ENCODE measurements at places on chromosomes 13 and 19. TPM values are rescaled to one million over a fixed set of nuclear protein-coding genes. Genes with fewer than 3 reads are reported as not detected.

The SIN3B gene
- polyA plus RNA-seq: 14.9 TPM

The CCDC106 gene
- polyA plus RNA-seq: 14.1 TPM

The PLK5 gene
- 0.12 TPM for polyA plus RNA-seq

- H3K27me3 ChIP-seq: no peaks in the 10 kb centered on the region
- no peak overlapping the region for H3K27ac ChIP-seq
- no peaks in the 10 kb centered on the region for H3K4me1 ChIP-seq
Observed at GRCh38 chr13:57582032-57582431, 49.5 kb upstream of the PCDH17 start.

DNA sequence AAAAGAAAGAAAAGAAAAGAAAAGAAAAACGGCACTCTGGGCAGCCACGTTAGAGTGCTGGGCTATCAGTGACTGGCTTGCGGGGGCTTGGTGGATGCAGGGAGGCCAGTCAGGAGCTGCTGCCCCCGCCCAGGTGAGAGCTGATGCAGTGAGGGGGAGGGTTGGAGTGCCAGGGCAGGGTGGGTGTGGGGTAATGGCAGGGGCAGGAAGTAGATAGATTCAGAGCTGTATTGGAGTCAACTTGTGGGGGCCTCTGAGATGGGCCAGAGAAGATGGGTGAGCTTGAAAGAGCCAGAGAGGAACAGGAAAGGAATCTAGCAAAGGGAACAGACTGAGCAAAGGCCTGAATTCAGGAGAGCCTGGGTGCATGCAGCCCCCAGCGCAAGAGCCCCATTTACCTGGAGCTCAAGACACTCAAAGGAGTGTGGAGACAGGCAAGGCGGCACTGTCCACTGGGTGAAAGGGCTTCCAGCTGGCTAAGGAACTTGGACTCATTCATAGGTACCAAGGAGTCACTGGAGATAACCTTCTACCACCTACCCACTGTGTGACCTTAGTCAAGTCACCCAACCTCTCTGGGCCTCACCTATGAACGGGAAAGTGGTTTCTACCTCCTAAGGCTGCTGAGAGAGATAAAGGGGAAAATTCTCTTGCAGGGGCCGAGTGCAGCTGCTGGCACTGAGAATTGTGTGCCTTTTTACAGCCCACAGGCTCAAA, 20.2 kb downstream of the VSTM2B start:
- H3K27ac ChIP-seq: no peak overlapping the region
- H3K4me1 ChIP-seq: no peaks in the 10 kb centered on the region
- no peak for DNase-seq
- peaks cover 39% of the 10 kb centered on the region for H3K27me3 ChIP-seq
- H3K4me3 ChIP-seq: no peak overlapping the region

DNA sequence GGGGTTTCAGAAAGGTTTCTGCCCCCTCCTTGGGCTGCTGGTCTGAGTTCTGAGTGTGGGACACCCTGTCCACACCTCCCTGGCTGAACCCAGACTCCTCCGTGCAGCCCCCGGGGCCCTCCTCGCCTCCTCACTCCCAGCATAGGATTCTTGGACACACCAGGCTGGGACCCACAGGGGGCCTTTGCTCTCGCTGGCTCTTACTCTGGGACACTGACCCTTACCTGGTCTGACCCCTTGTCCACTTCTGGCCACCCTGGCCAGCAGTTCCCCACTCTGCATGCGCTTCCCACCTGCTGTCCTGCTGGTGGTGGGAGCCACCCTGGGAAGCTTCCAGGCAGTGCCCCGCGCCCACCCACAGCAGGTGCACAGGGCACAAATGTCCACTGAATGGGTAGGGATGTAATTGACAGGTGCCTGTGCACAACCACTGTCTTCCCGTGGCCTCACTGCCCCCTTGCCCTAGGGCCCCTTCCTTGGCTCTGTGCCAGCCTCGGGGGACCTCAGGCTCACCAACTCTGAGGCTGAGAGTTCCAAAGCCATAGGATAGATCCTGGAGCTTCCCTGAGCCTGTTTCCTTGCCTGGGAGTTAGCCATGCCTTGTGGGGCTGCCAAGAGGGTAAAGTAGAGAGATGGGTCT, 7.0 kb upstream of the SLC25A42 start:
- no peak overlapping the region for H3K27ac ChIP-seq
- H3K4me3 ChIP-seq: no peak overlapping the region
- no peak for DNase-seq
- peaks cover 6% of the 10 kb centered on the region for H3K4me1 ChIP-seq

- H3K36me3 ChIP-seq: no peaks in the 10 kb centered on the region
- peaks cover 8% of the 10 kb centered on the region for H3K4me1 ChIP-seq
- DNase-seq: peak; percentile 52
- H3K27me3 ChIP-seq: no peaks in the 10 kb centered on the region
- no peak overlapping the region for H3K27ac ChIP-seq
- no peak overlapping the region for H3K4me3 ChIP-seq
Observed at GRCh38 chr13:95123726-95124125, 177.5 kb downstream of the ABCC4 start.

GRCh38 chr13:73299787-73300186, 241.0 kb downstream of the KLF5 start:
- no peak for DNase-seq
- H3K4me3 ChIP-seq: no peak overlapping the region
- H3K27me3 ChIP-seq: no peaks in the 10 kb centered on the region
- H3K4me1 ChIP-seq: no peaks in the 10 kb centered on the region

- peak overlapping the region; percentile 93 for H3K27ac ChIP-seq
- H3K36me3 ChIP-seq: no peaks in the 10 kb centered on the region
- H3K27me3 ChIP-seq: no peaks in the 10 kb centered on the region
- peaks cover 13% of the 10 kb centered on the region for H3K4me1 ChIP-seq
- no peak for DNase-seq
- peak overlapping the region; percentile 59 for H3K4me3 ChIP-seq
Observed at GRCh38 chr13:20567881-20568528, 1.0 kb downstream of the IFT88 start.

- no peaks in the 10 kb centered on the region for H3K4me1 ChIP-seq
- no peaks in the 10 kb centered on the region for H3K36me3 ChIP-seq
- no peak overlapping the region for H3K4me3 ChIP-seq
- no peak overlapping the region for H3K27ac ChIP-seq
- no peak for DNase-seq
- peaks cover 7% of the 10 kb centered on the region for H3K27me3 ChIP-seq
Observed at GRCh38 chr13:23231241-23231640, 50.5 kb downstream of the SGCG start.

GRCh38 chr13:110391273-110391672, 84.2 kb downstream of the COL4A2 start:
- peak overlapping the region; percentile 84 for H3K27ac ChIP-seq
- no peaks in the 10 kb centered on the region for H3K36me3 ChIP-seq
- no peak for DNase-seq
- H3K27me3 ChIP-seq: peaks cover 6% of the 10 kb centered on the region
- peaks cover 23% of the 10 kb centered on the region for H3K4me1 ChIP-seq

GRCh38 chr19:45515807-45516401, 8.6 kb downstream of the VASP start:
- no peak overlapping the region for H3K4me3 ChIP-seq
- no peaks in the 10 kb centered on the region for H3K27me3 ChIP-seq
- peak overlapping the region; percentile 96 for H3K27ac ChIP-seq

DNA sequence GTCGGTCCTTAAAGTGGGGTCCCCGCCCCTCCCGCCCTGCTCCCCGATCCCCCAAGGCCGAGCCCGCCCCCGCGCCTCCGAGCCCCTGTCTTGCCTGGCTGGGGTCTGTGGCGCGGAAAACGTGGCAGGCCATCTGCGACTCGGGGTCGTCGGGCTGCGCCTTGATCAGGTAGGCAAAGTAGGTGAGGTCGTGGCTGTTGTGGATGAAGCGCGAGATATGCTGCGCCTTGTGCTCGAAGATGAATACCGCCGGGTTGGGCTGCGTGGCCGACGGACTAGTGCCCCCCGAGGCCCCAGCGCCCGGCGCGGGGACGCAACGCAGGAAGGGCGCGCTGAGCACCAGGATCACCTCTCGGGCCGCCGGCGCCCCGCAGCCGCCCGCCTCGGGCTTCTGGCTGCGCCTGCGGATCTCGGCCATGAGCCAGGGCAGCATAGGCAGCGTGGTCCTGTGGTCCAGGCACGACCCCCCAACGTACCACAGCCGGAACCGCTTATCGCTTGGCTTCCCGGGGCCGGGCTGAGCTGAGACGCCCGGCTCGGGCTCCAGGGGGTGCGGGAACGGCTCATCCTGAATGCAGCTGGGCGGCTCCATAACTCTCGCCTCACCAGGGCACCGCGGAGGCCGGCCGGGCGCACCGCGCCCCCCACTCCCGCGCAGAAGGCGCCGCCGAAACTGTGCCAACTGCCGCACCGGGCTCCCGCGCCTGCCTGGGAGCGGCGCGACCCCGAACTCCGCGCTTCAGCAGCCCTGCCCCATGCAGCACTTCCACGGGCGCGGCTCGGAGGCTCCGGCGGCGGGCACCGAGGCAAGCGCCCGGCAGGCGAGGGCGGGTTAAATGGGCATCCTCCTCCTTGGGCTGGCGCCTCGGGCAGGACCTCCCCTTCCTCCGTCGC, 546 bp downstream of the TBC1D4 start:
- peaks cover 43% of the 10 kb centered on the region for H3K4me1 ChIP-seq
- no peaks in the 10 kb centered on the region for H3K36me3 ChIP-seq
- peak overlapping the region; percentile 95 for H3K27ac ChIP-seq
- H3K27me3 ChIP-seq: no peaks in the 10 kb centered on the region

DNA sequence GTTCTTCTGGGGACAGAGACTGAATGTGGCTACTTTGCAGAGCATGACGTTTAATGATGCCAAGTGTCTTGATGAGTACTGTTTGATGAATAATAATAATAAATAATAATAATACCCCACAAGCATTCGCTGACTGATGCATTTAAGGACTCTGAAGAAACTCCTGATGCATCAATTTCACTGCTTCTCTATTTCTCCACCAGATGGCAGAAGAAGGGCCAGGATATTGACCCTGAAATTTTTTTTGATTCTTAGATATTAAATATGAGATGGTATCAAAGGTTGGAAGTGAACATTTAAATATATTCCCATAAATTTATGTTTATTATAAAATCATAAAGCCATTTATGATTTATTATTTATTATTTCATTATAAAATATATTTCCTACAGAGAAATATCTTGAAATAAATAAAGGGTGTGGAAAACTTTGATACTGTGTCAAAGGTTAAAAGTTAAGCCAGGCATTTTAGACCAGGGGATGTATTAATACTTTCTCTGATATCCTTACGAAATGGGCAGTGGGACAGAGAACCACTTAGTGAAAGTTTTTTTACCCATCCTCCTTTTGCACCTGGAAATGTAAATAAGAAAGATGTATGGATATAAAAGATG, 170.9 kb downstream of the LACC1 start:
- no peak for DNase-seq
- peaks cover 33% of the 10 kb centered on the region for H3K4me1 ChIP-seq
- H3K4me3 ChIP-seq: no peak overlapping the region
- no peaks in the 10 kb centered on the region for H3K36me3 ChIP-seq

DNA sequence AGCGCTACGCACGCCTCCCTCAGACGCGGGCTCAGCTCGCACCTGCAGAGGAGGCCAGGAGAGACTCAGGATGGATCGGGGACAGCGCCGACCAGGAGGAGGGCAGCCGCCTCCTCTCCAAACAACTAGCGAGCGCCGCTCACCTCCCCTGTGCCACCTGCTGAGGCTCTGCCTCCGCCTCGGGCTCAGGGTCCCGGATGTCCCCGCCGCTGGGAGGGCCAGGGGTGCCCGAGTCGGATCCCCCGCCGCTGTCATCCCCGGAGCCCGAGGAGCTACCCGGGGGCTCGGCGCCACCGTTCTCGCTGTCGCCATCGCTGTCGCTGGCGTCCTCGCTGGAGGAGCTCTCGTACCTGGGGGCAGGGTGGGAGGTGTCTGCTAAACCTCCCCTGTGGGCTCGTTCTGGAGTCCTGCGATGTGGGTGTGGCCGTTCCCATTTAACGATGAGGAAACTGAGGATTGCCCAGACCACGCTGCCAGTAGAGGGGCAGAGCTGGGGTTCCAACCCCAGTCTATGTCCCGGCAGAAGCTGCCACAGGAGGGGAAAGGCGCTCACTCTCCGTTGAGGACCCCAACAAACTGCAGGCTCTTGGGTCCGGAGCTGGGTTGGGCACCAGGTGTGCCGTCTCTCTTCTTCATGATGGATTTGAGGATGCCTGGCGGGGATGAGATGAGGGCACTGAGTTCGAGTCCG, 9.2 kb downstream of the KANK3 start:
- H3K27ac ChIP-seq: no peak overlapping the region
- H3K4me1 ChIP-seq: peaks cover 28% of the 10 kb centered on the region
- H3K27me3 ChIP-seq: peaks cover 30% of the 10 kb centered on the region
- peak; percentile 30 for DNase-seq

- no peak for DNase-seq
- no peaks in the 10 kb centered on the region for H3K36me3 ChIP-seq
- H3K4me1 ChIP-seq: no peaks in the 10 kb centered on the region
- H3K27ac ChIP-seq: no peak overlapping the region
- no peak overlapping the region for H3K4me3 ChIP-seq
Observed at GRCh38 chr13:111554539-111555267, 234.3 kb downstream of the TEX29 start.

DNA sequence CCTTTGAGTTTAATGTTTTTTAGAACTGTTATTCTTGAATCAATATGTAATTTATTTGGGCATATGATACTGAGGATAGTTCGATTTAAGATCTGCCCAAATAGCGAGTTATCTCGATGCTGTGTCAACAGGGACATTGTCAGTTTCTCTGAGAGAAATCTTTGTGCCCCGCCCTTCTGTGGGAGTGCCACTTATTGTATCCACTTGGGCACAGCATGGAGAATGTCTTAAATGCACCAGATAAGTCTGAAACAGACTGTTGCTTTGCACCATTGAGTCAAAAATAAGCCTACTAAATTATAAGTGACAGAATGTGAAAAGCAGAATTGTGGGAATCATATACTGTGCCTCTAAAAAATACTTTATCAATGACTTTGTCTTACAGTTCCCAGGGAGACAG, 45.6 kb downstream of the RNASEH2B start:
- DNase-seq: no peak
- no peak overlapping the region for H3K27ac ChIP-seq
- no peaks in the 10 kb centered on the region for H3K27me3 ChIP-seq

GRCh38 chr19:5017235-5017634, 48.3 kb downstream of the KDM4B start:
- H3K36me3 ChIP-seq: peaks cover 49% of the 10 kb centered on the region
- no peaks in the 10 kb centered on the region for H3K27me3 ChIP-seq
- H3K4me1 ChIP-seq: peaks cover 32% of the 10 kb centered on the region
- H3K27ac ChIP-seq: no peak overlapping the region

The FGF22 gene
- polyA plus RNA-seq: 0.76 TPM

GRCh38 chr13:63864171-63864902, 2448.7 kb upstream of the PCDH20 start:
- H3K36me3 ChIP-seq: no peaks in the 10 kb centered on the region
- H3K4me3 ChIP-seq: no peak overlapping the region
- no peaks in the 10 kb centered on the region for H3K27me3 ChIP-seq
- H3K27ac ChIP-seq: no peak overlapping the region
- H3K4me1 ChIP-seq: no peaks in the 10 kb centered on the region
- no peak for DNase-seq

The ZNF558 gene
- polyA plus RNA-seq: 16.9 TPM

Data from stomach (tissue), 19 donors.